ENCODE measurements at places on chromosomes 6 and 20. TPM values are rescaled to one million over a fixed set of nuclear protein-coding genes. Genes with fewer than 3 reads are reported as not detected.

The IL20RA gene
- total RNA-seq = 16.7 TPM

DNA sequence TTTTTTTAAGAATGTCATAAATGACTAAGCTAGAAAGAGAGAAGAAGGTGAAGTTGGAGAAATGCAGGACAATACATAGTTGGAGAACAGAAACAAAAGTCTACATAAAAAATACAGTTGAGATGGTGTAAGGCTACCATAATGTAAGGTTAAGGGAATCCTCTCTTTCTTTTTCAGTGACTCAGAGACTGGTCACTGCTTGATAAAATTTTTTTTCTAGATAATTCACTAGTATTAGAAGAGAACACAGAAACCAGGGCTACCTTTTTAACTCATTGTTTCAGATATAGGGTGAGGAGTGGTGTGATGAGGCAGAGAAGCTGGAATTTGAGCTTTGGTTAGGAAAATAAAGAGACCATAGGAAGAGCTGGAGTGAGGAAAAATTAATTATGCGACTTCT, 18.2 kb upstream of the EDN1 start:
- DNase-seq = no peak

DNA sequence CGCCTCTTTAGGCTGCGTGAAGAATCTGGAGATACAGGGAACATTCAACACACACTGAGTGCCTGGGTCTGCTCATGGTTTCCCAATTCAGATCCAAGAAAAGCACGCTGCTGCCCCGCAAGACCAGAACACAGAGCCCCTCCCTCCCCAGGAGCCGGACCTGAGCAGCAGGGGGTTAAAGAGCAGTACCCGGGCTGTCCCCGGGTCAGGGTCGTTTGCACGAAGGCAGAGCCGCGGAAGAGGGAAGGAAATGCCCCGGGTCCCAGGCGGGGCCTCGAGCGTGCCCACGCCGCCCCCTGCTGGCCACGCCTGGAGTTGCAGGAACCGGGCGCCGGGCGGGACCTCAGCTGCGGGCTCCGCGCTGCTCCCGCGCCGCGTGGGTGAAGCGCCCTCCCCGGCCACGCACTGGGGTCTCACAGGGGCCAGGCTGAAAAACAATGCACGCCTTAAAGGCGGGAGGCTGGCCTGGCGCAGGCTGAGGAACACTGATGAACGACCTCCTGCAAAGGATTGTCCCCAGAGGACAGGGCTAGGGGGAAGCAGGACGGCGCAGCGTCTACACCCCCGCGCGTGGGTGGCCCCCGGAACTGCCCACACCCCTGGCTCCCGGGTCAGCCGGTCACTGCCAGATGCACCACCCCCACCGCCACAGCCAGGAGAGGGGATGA, 48.9 kb downstream of the ANKRD60 start:
- DNase-seq = peak; percentile 61

DNA sequence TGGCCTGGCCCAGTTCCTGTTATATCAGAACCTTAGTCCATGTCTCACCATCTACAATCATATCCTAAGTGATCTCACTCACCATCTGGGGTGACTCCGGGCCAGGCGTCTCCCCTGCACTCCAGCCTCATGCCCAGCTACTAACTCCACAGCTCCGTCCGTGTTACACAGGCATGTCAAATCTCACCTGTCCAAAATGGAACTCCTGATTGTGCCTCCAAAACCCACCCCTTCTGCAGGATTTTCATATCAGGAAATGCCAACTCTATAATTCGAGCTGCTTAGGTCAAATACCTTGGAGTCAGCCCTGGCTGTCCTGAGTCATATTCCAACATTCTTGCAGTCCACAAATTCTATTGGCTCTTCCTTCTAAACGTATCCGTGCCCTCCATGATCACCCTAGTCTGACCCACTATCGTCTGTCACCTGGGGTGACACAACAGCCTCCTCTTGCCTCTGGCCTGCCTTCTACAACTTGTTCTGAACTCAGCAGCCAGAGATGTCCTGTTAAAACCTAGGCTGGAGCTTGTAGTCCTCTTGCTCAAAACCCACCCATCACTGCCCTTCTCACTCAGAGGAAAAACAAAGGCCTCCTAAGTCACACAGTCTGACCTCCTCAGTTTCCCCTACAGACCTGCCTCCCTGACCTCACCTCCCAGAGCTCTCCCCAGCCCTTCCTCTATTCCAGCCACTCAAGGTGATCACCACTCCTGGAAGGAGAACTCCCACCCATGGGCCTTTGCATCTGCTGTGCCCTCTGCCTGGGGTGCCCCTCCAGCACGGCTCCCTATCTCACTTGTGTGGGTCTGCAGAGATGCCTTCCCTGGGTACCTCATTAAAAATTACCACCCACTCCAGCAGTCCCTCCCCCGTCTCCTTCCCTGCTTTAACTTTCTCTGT, 85.3 kb upstream of the SIRPA start:
- DNase-seq = no peak

- DNase-seq = no peak
These were observed 21.5 kb upstream of the MAS1L start for GRCh38 chr6:29509239-29509638.

All from HT-29 (cell line).